ENCODE measurements at places on chromosomes 12 and 14. TPM values are rescaled to one million over a fixed set of nuclear protein-coding genes. Genes with fewer than 3 reads are reported as not detected.

- DNase-seq = no peak
Measured at GRCh38 chr14:61514927-61515326, 180.4 kb upstream of the HIF1A start.

GRCh38 chr14:50529288-50530179 is 2.8 kb downstream of the MAP4K5 start:
- DNase-seq = no peak

DNA sequence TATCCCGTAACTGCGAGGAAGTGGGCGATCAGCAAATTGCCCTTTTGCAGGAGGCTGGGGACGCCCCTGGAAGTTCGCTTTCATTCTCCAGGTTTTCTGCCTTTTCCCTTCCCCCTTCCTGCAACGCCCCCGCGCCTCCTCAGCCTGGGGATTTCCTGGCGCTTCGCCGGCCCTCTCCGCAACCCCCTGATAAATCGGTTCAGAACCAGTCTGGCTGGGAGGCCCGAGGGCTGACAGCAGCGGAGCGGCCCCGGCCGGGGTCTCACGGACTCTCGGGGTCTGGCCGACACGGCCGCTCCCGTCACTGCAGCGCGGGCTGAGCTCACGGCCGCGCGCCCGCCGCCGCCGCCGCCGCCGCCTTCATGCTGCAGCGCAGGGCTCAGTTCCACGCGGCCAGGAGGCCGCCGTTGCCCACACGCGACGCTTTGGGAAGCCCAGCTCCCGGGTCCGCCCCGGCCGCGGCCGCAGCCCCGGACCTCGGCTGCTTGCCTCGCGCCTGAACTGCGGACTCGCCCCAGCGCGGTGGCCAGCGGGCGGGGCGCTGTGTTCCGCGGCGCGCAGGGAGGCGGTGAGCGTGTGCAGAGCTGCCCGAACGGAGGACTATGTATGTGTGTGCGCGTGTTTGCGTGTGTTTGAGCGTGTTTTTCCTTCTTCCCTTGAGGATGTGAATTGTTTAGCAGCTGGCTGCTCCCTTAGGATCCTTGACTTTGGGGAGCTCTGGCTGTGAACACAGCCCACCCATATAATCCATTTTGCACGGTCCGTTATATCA is at the start of gene LRFN5:
Gene LRFN5 (plus strand): TSS at position 345 of the 772 bp plus-strand sequence.
- no peak for DNase-seq

DNA sequence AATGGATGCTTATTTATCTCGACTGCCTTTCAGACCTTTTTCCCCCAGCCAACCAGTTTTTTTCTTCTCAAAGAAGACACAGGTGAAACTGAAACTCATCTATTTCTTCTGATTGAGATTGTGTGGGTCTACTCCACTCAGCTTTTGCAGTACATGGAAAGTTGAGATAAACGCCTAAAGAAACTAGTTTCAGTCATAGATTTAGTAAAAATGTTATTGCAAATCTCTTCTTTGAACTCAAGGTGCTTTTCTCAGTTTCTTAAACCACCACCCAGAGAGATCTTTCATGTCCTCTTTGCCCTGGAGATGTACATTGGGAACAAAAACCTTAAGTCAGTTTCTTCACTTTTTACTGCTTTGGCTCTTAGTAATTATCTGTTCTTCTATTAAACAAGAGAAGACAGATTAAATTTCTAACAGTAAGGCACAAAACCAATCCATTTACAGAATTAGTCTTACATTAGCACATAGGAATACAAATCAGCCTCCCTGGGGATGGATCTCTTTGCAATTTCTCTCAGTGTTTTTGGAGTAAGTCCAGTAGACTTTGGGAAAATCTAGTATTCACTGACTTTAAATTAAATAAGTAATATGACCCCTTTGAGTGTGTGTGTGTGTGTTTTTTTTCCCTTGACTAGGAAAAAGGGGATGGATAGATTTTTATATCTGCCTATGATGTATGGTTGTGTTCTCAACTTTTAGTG is 11.6 kb downstream of the FBXW8 start:
- no peak for DNase-seq

The PGF gene
- total RNA-seq = 7.0 TPM

DNA sequence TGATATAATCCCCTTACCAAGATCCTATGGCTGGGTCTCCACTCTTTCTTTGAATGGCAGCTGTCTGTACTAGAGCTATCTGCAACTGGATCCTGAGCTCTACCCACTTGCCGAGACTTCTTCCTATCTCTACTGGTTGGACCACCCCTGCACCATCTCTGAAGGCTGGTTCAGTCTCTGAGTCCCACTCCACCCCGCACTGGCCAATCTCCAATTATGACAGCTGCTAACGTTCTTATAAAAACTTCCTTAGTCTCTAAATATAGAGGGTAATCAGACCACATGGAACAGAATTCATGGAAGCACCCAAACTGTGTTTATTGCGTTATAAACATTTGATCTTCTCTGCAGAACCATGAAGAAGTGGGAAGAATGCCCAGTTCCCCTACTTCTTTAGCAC is 186.6 kb upstream of the EEA1 start:
- no peak for DNase-seq

The EGLN3 gene
- total RNA-seq = 122 TPM

- DNase-seq = no peak
Measured at GRCh38 chr14:32932914-32933628, 5.6 kb upstream of the NPAS3 start.

The DNAJC22 gene
- 1.2 TPM for total RNA-seq

- no peak for DNase-seq
Measured at GRCh38 chr12:54592316-54592715, 3.9 kb upstream of the PPP1R1A start.

The UBE2N gene
- total RNA-seq = 41.5 TPM

The ZC2HC1C gene
- 4.8 TPM for total RNA-seq

- no peak for DNase-seq
Measured at GRCh38 chr12:125310461-125310860, 245.2 kb downstream of the AACS start.

The MYH6 gene
- total RNA-seq = 8,253 TPM

DNA sequence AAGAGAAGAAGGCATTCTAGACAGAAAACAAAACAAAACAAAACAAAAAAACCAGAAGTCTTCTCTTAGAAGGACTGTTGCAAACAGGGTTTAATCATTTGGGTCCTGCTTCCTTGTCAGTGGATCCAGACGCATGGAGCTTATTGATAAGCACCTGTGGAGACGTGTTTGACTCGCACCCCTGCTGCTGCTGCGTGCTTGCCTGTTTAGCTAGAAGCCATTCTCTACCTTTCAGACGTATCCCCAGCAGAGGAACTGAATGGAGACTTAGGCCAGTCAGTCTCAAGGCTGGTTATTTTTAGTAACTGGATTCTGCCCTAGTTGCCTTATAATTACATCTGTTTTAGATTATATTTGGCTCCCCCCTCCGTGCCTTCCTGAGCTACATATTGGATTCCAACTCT is 186.1 kb upstream of the EEA1 start:
- DNase-seq = no peak

GRCh38 chr14:48373981-48374380 is 698.6 kb upstream of the MDGA2 start:
- no peak for DNase-seq

GRCh38 chr14:33938131-33938949 is 12.5 kb downstream of the EGLN3 start:
- DNase-seq = peak; percentile 79

DNA sequence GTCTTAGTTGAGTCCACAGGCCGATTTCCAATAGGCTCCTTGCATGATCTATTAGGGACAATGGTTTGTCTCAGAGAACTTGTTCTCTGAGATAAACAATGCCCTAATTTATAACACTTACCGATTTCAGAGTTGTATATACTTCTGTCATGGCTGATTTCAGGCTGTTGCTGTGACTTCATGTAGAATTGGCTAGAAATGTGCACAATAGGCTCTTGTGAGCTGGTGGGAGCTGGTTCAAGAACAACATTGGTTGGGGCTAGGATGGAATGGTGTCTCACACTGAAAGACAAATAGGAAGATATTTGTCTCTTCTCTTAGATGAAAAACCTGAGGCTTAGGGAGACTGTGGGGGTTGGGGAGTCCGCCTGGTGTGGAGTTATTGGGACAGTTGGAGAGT is 6.7 kb upstream of the KRT86 start:
- DNase-seq = no peak

GRCh38 chr12:76883811-76884210 is 5.0 kb upstream of the CSRP2 start:
- no peak for DNase-seq
